ENCODE measurements at places on chromosomes 2 and 18. TPM values are rescaled to one million over a fixed set of nuclear protein-coding genes. Genes with fewer than 3 reads are reported as not detected.

DNA sequence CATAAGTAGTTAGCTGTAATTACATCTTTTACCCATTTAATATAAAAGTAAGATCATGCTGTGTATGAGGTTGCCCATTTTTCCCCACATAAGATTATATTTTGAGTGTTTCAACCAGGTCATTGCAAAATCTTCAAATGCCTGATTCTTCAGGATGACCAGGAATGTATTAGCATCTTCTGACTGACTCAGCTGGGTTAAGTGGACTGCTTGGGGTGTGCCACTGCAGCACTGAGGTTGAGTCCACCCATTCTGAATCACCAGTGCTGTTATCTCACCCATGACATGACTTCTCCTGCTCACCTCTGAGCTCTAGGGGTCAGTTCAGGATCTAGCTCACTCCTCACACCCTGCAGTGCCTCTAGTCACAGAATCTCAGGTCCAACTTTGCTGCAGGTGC, 576.7 kb upstream of the ZEB2 start:
- DNase-seq: no peak

DNA sequence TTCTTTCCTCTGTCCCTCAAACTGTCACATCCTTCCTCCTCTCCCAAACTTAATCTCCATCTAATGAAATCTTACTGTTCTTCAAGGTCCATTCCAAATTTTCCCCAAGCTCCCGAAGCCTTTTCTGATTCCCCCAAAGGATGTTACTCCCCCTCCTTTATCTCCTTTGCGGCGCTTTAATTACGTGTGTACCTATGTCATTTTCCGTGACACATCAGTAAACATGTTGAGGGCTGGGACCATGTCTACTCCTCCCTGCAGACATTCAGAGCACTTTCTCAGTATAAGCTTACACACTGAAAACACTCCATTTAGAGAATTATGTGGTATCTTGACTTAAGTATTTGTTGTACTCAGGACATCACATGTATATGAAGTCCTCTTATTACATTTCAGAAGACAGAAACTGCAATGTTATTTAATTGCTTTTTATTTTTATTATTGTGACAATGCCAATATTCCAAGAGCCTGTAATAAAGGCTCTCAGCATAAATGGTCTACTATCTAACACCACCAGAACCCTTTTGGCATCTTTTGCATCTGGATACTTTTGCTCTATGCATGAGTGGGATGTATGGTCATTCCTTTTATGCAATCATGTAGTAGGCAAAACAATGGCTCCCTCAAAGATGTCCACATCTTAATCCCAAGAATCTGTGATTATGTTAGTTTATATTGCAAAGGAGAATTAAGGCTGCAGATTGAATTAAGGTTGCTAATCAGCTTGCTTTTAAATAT, 1.8 kb downstream of the NMI start:
- DNase-seq: no peak

SERTAD2 gene
- total RNA-seq: 25.5 TPM

CNGA3 gene
- not detected for total RNA-seq

GRCh38 chr18:62187543-62188510, 772 bp downstream of the RELCH start:
- DNase-seq: no peak

DNA sequence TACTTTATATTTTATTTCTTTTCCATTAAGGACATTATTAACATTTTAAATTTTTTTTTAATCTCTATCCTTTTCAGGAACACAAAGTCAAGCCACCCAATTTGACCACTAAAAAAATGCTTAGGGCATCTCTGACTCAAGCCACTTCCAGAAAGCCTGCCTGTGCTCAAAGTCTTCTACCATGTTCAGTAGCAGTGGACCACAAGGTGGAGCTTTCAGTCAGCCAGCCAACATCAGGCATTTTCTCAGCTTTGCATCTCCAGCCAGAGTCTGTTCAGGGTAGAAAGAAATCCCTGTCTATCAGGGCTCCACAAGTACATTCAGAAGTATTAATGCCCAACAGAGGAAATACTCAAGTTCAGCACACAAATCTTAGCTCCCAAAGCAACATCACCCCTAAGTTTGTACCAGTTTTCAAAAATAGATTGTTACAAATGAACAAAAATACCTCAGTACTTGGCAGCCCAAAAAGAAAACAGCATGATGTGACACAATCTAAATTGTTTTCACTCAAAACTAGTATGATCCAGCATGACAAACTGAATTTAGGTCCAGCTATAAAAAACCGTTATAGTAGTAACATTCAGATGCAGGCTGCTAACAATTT, 37.6 kb downstream of the C18orf63 start:
- DNase-seq: peak; percentile 53

DNA sequence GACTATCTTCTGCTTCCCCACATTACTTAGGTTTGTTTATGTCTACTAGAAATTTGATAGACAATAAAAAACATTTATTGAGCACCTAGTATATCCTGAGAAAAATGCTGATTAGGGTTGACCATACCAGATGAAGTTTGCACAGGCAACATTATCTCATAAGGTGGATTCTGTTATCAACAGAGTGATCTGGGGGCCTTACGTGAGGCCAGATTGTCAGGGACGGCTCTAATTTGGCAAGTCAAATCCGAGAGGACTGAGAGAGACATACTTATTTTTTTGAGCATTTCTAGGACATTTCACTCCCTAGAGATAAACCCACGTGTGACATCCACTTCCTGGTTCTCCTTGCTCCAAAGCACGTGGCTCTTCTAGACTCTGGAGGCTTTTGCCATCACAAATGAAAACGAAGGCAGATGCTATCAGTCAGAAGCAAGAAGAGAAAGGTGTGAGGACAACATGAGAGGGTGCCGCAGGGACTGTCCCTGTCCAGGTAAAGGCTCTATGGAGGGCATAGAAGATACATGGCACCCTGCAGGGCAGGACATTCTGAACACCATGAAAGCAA, 168.0 kb upstream of the REV1 start:
- no peak for DNase-seq

- DNase-seq: no peak
These were observed 126.6 kb downstream of the UBE2E3 start for GRCh38 chr2:181106789-181107627.

GRCh38 chr2:144583741-144584453, 64.0 kb upstream of the ZEB2 start:
- no peak for DNase-seq

PLEKHB2 gene
- total RNA-seq: 58.4 TPM

GRCh38 chr2:237465515-237466148, 21.4 kb upstream of the MLPH start:
- no peak for DNase-seq

DNA sequence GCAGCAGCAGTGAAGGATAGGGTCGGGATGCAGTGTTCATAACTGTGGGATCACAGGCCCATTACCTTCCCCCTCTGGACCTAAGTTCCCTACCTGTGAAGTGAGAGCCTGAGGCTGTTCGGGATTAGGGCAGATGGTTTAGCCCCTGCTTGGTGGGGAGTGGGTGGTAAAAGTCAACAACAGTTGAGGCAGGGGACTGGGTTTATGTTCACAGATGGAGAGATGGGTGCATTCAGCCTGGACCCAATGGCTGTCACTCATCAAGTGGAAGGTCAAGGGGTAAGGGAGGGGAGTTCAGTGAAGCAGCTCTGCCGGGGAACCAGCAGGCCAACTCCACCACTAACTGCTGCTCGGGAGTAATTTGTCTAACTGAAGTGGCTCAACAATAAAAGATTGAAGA, 180.4 kb downstream of the FAM210A start:
- DNase-seq: no peak

Data from T-cell (primary cell).